ENCODE measurements at places on chromosomes 4 and X.

- no peak for DNase-seq
Observed at GRCh38 chr4:78599931-78600375, 48.4 kb downstream of the ANXA3 start.

GRCh38 chrX:14832586-14832985 is 40.3 kb downstream of the FANCB start:
- DNase-seq: no peak

DNA sequence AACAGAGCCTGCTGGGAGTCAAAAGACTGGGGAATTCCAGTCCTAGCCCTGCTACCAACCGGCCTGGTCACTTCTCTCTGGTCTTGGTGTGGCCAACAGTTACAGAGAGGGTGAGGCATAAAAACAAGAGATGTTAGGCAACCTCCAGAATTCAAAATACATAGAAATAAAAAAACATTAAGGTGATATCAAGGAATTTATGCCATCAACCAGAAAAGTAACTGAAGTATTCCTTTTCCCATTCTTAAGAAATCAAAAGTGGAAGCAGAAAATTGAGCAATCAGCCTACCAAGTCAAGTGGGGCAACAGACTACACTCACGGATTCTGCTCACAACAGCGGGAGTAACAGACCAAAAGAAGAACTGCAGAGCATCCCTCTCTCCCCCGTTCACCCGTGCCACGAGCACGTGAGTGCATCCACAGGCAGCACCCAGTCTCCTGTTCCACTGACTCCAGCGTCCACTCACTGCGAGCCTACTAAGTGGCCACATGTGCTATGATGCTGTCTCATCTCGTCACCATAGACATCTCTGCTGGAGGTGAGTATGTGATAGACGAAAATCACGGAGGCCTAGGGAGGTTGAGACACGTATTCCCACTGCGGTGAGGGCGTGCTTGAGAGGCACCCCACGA is 29.3 kb downstream of the AFAP1 start:
- no peak for DNase-seq

- no peak for DNase-seq
Observed at GRCh38 chrX:11913001-11913400, 155.0 kb downstream of the MSL3 start.

DNA sequence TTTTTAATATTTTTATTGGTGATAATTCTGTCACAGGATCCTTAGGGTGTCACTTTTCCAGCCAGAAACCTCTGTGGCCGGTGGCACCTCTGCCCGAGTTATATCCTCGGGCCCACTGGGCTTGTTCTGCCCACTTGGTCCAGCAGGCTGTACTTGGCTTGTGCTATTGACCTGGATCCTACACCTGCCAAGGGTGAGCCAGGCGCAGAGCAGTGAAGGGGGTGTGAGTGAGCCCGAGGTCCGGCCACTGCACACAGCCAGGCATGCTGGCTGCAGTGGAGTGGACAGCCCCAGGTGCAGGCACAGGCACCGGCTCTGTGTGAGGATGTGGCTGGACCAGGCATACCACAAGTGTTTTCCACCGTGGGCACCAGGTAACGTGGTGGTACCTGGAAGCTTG is 54.7 kb upstream of the NUDT6 start:
- no peak for DNase-seq

DNA sequence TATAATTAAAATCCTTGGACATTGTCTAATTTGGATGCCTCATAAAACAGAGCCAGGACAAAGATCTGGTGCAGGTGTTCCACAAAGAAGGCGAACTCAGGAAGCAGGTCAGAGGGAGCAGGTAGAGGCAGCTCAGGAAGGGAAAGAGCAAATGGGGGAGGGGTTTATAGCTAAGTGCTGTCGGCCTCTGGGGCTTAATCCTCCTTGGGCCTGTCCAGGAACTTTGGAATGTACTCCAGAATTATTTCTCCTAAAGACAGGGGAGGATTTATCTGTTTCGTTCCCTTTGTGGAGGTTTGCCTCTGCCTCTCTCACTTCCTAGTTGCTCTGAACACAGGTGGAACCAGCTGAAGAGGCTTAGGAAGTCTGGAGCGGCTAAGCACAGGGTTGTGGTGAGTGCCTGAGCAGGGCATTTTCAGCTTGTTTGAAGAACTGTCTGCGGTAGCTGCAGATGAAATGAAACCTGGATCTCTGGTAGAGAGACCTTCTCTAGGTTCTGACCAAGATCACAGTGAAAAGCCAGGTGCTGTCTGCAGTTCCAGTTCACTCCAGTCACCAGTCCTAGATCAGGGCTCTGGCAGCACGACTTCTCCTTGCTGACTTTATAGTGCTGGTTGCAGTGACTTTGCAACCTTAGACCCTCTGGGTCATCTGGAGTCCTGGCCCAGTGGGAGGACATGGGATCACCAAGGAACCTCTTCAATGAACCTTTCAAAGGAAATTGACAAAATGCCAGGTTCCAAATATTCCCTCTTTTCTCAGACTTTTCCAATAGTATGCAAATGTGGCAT is 519.2 kb downstream of the PCDH10 start:
- no peak for DNase-seq

DNA sequence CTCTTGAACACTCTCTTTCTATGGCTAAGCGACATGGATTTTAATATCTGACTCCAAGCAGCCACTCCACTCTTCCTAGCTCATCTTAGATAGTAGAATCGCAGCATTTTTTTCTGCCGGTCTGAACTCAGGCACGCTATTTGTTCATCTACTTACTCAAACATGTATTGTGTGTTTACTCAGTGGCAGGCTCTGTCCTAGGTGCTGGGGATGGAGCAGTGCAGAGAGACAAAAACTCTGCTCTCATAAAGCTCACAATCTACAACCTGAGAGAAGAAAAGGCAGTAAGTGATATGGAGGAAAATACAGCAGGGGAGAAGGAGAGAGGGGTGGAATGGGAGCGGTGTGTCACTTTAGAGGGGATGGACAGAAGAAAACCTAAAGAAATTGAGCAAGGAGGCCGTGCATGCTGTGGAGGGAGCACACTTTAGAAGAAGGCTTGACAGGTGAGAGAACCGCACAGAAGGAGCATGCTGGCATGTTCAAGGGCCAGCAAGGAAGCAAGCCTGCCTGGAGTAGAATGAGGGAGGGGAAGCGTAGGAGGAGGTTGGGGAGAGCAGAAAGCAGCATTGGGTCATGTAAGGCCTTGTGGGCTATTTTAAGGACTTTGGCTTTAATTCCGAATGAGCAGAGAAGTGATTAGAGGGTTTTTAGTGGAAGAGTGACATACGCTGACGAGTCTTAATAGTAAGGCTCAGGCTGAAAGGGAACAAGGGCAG is 132.0 kb downstream of the ANK2 start:
- DNase-seq: no peak

GRCh38 chr4:40305328-40306170 is 29.6 kb upstream of the CHRNA9 start:
- DNase-seq: peak; percentile 91

DNA sequence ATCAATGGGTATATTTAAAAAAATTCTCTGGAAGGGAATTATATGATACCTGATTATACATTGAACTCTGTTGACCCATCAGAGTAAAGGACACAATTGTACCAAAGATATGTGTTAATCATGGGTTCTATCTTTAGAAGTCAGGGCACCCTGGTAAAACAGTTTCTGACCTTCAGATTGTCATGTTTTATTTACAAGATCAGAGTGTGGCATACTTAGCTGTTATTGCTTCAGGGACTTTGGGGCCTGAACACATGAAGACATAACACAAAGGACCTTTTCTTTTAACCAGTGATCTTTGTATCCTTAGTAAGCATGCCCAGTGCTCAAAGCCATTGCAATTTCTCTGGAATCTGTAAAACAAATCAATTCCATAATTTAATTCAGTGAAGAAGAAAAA is 204.8 kb upstream of the RPS6KA3 start:
- no peak for DNase-seq

DNA sequence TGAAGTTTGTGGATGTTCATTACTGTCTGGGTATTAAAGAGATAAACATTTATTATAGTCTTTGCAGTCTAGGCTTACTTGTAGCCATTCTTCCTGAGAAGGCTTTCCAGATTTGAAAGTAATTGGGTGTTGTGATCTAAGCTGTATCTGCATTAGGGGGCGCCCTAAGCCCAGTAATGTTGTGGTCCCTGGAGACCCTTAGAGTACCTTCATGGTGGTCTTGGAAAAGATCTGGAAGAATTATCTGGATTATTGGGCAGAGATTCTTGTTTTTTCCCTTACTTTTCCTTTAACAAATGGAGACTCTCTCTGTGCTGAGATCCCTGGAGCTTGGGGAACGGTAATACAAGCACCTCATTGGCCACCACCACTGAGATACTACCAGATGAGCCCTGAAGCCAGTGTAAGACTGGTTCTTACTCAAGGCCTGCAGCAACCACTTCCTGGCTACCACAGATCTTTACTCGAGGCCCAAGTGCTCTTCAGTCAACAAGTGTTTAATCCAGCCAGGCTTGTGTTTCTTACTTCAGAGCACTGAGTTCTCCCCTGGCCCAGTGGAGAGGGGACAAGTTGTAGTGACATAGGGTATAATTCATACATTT is 63.1 kb downstream of the RTL3 start:
- DNase-seq: no peak

GRCh38 chr4:159360549-159360948 is 257.7 kb downstream of the RAPGEF2 start:
- DNase-seq: no peak

DNA sequence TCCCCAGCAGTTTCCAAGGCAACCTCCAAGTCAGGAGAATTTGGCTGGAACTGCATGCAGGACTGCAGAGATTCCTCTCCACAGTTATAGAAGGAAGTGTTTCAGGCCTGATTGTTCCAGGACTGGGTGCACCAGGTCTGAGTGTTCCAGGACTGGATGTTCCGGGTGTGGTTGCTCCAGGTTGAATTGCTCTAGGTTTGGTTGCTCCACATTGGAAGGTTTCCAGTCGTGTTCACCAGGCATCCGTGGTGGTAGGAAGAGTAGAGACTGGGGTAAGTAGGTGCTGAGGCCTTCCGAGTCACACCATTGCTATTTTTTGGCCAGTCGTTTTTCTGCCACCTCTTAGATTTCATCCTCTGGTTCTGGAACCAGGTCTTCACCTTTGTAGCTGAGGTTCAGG is 105.4 kb downstream of the MSN start:
- DNase-seq: no peak

- DNase-seq: no peak
Observed at GRCh38 chrX:151984328-151984727, 9.9 kb upstream of the GABRE start.

GRCh38 chr4:69689599-69689998 is 36.6 kb upstream of the UGT2A1 start:
- DNase-seq: no peak

DNA sequence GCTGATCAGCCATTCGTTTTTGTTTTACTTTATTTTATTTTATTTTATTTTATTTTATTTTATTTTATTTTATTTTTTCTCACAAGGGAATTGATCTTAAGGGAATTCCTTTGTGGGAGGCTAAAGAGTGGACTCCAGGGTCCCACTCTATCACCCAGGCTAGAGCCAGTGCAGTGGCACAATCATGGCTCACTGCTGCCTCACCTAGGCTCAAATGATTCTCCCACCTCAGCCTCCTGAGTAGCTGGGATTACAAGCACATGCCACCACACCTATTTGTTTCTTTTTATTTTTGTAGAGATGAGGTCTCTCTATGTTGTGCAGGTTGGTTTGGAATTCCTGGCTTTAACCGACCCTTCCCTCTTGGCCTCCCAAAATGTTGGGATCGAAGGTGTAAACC is 17.5 kb upstream of the PABPC4L start:
- DNase-seq: no peak

All from stimulated activated naive B cell treated with anti-CD40 and anti-IgM and Interleukin-4, amounts not matched to agents 10 μg/mL and 1 μg/mL and 100 μg/mL, for 72 hours (primary cell).